ENCODE measurements at places on chromosomes 3 and 15. TPM values are rescaled to one million over a fixed set of nuclear protein-coding genes. Genes with fewer than 3 reads are reported as not detected.

Gene NOP10
- 225 TPM for total RNA-seq

Gene PLSCR5
- total RNA-seq = not detected

- DNase-seq = no peak
Observed at GRCh38 chr3:44883999-44884431, 9.6 kb downstream of the TGM4 start.

DNA sequence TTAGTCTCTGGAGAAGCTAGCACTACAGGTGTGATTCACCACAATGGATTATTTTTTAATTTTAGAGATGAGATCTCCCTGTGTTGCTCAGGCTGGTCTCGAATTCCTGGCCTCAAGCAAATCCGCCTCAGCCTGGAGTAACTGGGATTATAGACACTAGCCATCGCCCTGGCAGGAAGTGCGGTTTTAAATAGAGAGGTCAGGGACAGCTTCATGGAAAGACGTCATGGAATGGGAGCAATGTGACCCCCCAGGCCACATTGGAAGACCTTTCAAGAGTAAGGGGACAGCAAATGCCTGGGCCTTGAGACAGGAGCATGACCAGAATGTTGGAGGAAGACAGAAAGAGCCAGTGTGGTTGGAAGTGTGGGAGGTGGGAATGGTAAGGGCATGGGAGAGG is 2.2 kb upstream of the ISG20 start:
- DNase-seq = no peak

- no peak for DNase-seq
Observed at GRCh38 chr3:190492966-190493365, 20.9 kb upstream of the IL1RAP start.

- peak; percentile 54 for DNase-seq
Observed at GRCh38 chr3:133040696-133041523, 2.7 kb downstream of the TMEM108 start.
